ENCODE measurements at places on chromosomes 16 and 17.

- no peak for DNase-seq
These were observed 1144.9 kb upstream of the GOT2 start for GRCh38 chr16:59878999-59879398.

- DNase-seq, result no peak
These were observed 43.3 kb downstream of the PGS1 start for GRCh38 chr17:78421534-78422266.

- peak; percentile 43 for DNase-seq
These were observed 10.2 kb upstream of the CENPT start for GRCh38 chr16:67857547-67858233.

GRCh38 chr17:45752246-45752645, 31.9 kb upstream of the CRHR1 start:
- DNase-seq, result no peak

DNA sequence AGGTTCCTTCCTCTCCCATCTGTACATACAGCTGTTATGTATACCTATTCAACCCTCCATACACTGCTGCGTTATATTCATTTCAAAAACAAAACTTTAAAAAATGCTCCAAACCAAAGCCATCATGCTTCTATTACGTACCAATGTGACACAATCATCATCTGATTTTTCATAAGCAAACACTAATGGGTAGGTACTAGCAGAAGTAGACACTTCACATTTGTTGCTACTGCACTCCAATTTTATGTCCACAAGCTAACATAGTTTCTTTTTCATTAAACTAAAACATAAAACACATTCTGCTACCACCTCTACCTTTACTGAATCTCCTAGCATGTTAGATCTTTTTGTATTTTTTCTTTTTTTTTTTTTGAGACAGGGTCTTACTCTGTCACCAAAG, 57.5 kb downstream of the PARN start:
- DNase-seq, result no peak

- DNase-seq, result no peak
These were observed 6.9 kb upstream of the SLC7A6 start for GRCh38 chr16:68257251-68257905.

DNA sequence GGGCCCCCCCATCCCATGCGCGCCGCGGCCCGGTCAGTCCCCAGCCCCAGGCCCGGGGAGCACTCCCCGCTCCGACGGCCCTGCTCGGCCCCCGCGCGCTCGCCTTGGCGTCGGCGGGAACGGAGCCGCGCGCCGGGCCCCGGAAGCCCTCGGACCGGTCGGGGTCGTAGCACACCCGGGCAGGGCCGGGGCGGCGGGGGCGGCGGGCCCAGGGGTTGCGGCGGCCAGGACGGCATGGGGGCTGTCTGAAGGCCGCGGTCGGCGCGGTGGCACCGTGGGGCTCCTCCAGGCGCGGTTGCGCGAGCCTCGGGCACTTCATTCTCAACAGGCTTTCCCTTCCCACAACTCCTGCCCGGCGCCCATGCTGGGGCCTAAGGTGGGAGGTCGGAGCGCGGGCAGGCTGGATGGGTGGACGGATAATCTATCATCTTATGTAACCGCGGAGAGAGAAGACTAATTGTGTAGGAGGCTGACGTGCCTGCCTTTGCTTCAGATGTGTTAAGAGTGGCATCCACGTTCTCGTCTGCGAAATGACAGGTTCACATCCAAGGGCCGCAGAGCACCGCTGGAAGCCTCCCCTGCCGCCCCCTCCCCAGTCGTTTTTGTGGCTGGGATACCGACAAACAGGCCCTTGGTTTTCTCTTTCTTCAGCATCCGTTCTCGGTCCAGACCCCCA, 708 bp downstream of the BAIAP2 start:
- DNase-seq, result no peak

DNA sequence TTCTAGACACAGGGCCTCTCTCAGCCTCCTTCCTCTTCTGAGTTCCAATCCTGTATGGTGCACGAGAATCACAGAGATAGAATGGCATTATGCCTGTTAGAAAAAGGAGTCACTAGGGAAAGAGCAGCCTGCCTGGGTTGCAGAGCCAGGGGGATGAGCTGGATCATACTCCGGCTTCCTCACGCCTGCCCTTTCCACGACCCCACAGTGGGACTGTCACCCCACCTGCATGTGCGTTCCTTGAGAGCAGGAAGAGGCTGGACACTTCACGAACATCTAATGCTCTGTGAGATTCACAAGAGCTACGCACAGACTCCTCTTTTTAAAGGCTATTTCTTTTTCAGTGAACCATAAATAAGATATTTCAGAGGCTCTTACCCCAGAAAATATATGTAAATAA, 54.8 kb downstream of the N4BP1 start:
- no peak for DNase-seq

DNA sequence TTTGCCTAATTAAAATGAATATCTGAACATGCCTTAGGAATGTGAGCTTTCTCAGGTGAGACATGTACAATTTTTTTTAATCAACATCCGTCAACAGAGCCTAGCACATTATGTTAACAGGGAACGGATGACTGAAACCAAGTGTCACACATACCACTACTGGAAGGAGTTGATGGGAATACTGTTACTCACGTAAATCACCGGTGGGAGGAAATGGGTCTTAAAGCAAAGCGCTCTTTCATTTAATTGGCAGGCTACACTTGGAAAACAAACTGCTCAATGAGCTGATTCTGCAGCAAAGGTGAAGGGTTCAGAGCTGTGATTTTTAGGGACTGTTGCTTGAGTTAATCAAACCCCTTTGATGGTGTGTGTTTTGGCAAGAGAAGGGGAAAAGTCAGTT, 4.8 kb downstream of the CPPED1 start:
- DNase-seq, result no peak

DNA sequence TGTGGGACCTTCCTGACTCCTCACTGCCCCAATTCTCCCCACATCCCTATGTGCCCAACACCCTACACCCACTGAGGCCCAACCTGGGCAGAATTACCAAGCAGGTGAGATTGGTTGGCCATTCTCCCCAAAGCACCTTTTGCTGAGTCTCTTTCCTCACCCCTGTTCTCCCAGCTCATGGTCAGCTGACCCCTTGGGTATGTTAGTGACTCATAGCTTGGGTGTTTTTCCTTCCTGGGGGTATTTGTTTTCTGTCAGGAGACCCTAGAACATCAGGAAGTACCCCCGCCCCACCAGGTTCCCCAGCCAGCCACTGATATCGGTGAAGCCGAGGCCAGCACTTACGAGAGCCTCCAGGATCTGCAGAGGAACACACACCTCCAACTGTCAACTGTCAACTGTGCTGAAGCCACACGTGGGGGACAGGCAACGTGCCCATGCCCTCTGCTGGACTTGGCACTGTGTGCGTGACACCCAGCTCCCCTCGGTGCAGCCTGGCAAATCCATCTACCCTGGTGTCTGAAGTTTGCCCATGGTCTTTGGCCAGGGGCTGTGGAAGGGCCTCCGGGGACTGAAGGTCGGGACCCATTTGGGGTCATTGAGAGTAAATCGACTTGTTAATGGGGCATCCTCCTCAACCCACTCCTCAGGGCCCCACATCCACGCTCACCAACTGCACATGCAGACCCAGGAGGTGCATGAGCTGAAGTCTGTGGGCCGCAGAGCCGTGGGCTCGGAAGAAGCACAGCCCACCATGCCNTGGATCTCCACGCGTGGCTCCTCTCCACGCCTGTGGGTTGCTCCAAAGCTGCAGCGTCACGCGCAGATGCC, 53.1 kb downstream of the METRNL start:
- DNase-seq, result no peak

DNA sequence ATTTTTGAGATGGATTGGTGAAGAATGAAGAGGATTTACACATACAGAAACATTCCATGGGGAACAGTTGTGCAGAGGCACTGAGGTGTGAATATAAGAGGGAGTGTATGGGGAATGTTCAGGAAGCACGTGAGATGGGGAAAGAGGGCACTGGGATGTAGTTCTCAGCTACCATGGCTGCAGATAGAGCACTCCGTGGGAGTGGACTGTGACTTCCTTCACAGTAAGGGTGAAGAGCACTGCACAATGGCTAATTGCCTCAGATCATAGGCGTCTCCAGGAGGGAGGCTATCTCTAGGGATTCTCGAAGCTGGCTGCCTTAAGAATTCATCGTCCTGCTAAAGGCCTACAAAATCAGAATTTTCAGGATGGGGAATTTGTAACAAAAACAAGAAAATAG, 7.0 kb downstream of the YPEL2 start:
- no peak for DNase-seq

DNA sequence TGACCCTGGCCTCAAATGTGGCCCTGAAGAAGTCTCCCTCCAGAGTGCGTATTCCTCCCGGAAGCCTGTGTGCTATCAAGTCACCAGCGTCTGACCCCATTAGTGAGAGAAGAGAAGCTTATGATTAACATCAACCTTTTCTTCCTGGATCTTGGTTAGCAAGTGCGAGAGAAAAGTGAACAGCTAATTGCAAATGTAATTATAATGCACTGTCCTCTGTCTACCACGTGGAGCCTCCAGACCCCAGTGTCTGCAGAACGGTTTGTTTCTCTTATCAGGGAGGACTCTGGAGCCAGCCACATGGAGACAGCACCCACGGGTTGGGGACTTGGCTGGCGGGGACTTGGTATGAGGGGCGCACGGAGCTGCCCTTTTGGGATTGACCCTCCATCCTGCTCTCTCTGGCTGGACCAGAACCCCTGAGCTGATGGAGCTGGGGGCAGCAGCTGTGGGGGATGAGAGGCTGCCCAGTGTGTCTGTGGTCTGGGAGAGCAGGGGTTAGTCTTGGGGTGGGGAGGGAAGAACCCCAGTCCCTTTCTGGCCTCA, 5.7 kb upstream of the TAC4 start:
- no peak for DNase-seq

GRCh38 chr16:28183930-28184329, 27.8 kb downstream of the XPO6 start:
- no peak for DNase-seq

GRCh38 chr17:263773-264172, 82.3 kb upstream of the DOC2B start:
- no peak for DNase-seq

DNA sequence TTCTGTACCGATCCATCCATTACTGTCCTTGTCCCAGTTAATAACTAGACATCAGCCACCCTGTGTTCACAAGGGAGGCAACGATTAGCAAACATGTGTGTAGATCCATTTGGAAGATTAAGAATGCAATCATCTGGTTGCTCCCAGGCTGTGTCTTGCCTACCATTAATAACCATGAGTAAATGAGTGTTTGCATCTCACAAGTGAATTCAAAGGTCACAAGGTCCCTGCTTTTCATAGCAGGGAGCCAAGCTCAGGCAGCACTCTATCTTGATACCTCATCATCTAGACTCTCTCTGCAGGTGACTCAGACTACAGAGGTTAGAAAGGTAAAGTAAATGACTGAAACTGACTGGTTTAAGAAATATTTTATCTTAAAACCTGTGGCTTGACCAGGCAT, 25.3 kb downstream of the VWA3A start:
- DNase-seq, result no peak

- DNase-seq, result no peak
These were observed 376.4 kb downstream of the SLC39A11 start for GRCh38 chr17:72715906-72716572.

GRCh38 chr17:29709866-29710519, 87.3 kb upstream of the CORO6 start:
- no peak for DNase-seq

- no peak for DNase-seq
These were observed 133.7 kb upstream of the HS3ST3A1 start for GRCh38 chr17:13735444-13735843.

- no peak for DNase-seq
These were observed 56.9 kb downstream of the TIMM22 start for GRCh38 chr17:1053661-1054360.

GRCh38 chr17:15341385-15341849, at the start of gene TEKT3:
TSS of gene TEKT3 (minus strand) at chr17:15341597. CDS start at chr17:15331585, 10,012 bp downstream.
- DNase-seq, result no peak

DNA sequence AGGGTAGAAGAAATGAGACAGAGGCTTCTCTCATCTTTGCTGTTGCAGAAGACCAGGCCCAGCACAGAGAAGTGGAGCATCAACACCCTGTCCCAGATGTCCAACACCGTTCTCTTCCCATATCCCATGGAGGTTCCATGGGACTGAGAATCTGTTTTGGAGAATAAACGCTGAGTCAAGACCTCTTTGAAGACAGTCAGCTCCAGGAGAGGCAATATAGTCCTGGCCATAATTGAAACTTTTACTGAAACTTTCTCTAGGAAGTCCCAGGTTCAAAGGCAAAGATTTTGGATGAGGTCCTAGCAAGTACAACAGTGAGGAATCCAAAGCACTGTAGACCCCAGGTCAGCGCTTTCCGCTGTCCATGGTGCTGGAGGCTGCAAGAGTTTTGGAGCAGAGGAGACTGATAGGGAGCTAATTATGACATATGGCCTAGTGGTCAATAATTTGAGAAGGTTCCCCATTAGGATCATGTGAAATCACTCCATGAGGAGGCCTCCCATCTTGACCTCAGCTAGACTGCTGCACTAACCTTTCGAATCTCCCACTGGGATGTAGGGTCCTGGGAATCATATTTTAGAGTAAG, 36.0 kb downstream of the OSBPL7 start:
- DNase-seq, result no peak

- no peak for DNase-seq
These were observed 502.9 kb downstream of the GRIN2A start for GRCh38 chr16:9679213-9679767.

DNA sequence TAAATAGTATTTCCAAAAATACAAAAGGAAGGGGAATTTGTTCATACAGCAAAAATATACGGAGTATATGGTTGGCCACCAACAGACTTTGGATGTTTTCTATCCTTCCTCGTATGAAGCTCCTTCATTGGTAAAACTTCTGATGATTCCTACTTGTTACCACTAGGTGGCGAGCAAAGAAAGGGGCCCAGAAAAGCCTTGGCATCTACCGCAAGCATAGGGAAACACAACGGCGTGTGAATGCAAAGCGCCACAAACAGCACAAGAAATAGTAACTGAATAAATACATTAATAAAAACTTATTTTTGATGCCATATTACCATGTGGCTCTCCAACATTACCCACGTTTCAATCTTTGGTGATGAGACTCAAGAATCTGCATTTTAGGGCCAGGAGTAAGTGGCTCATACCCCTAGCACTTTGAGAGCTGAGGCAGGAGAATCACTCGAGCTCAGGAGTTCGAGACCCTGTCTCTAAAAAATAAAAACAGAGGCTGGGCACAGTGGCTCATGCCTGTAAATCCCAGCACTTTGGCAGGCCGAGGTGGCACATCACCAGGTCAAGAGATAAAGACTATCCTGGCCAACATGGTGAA, 34.5 kb downstream of the YWHAE start:
- DNase-seq, result peak; percentile 48

GRCh38 chr17:64250233-64250835, 12.7 kb downstream of the TEX2 start:
- DNase-seq, result no peak

- DNase-seq, result no peak
These were observed 33.1 kb downstream of the CHCT1 start for GRCh38 chr17:60455378-60455777.
